SK-MEL-5 (cell line): ENCODE measurements at places on chromosomes 1 and 21. TPM values are rescaled to one million over a fixed set of nuclear protein-coding genes. Genes with fewer than 3 reads are reported as not detected.
A peak's percentile ranks its signal among the peaks of the same experiment; 100 is the strongest.

The GCSAML gene
- 0.32 and 0.43 TPM in 2 replicates for total RNA-seq

- peak; percentile 19 for DNase-seq
These were observed 1.2 kb downstream of the OR2T1 start for GRCh38 chr1:248404024-248404423.

DNA sequence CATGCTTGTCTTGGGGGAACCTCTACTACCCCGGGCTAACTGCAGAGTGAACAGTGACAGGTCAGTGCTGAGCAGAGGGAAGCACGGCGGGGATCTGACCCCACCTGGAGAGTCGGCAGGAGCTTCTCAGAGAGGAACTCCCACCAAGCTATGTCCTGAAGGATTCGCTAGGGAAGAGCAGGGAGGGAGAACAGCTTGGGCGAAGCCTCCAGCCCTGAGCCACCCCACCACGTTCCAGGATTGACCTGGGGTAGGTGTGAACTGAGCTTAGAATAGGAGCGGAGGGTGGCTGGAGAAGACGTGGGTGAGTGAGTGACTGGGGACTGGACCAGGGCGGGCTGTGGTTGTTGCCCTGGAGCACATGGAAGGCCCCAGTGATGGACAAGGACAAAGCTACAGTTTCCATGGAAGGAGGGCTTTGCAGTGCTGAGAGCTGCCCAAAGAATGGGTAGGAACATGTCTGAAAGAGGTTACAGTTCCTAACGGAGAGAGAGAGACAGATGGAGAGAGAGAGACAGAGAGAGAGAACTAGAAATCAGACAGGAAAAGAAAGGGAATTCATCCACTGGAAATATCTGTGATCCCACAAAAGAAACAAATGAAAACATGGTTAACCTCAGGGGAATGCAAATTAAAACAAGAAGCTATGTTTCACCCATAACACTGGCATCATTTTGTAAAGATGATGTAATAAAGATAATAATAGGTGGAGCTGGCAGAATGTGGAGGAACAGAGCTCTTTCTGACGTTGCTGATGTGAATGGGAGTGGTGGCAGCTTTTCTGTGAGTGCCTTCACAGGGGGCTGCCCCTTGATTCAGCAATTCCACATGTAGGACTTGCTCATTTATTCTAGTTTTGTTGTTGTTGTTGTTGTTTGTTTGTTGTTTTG lies 17.2 kb downstream of the BSND start:
- no peak for DNase-seq

DNA sequence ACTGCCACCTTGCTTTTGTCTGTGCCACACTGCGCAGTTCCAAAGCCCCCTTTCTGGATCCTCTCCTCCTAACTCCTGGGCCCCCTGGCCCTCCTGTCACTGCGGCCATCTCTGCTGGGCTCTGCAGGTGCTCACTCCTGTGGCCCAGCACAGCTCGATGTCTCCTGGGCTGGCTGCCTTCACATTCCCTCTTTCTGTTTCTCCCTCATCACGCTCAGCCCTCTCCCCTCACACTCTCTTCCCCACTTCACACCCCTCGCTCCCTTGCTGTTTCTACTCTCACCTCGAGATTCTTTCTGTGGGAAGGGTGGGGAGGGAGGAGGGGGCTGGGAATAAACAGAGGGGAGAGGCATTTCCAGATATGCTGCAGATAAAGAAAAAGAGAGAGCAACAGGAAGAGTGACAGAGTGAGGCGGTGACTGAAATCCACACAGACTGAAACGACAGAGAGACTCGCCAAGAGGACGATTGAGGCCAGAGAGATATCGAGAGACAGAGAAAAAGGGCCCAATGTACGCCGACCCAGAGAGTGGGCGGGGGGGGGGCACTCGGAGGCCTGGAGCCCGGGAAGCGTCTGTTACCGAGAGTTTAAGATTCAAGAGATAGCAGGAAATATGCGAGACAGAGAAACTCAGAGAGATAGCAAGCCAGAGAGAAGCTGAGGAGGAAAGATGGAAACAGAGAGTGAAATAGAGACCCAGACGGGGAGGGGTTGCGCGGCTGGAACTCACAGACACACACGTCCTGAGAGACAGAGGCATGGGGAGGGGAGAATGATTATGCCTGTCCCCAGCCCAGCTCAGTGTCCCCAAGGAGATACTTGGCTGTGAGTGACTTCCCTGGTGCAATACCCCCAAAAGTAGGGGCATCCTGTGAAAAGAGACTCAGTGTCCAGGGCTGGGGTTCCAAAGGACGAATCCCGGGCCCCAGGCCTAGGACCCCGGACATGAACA lies 666 bp downstream of the CSF3R start:
- DNase-seq, result no peak

- no peak for DNase-seq
These were observed 11.9 kb downstream of the WNT9A start for GRCh38 chr1:227935826-227936225.

- DNase-seq, result no peak
These were observed 24.2 kb upstream of the CACNA1E start for GRCh38 chr1:181459067-181459466.

DNA sequence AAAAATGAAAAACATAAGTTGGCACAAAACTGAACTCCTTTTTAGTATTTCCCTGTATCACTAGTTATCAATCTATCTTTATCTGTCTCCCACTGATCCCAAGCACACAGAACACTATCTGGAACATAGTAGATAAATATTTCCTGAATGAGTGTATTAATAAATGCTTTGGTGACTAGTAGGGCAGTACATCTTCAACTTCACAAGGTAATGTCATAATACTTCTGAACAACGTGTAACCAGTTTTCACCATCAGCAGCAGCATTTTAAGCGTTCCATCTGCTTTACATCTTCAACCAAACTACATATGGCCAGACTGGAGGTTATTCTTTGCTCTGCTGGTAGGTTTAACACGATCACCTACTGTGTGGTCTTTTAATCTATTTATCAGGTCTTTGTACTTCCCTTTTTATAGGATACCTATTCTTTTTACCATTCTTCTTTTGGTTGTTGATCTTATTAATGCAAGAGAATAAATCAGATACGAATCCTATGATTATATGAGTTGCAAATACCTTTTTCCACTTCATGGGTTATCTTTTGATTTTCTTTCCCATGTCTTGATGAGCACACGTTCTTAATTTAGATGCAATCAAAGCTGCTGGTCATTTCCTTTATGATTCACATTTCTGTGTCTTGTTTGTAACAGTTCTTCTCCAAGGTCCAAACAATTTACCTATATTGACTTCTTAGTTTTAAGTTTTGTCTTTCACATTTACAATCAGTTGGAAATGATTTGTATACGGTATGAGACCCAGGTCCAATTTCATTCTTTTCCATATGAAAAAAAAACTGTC lies 16.3 kb downstream of the GPBP1L1 start:
- DNase-seq, result no peak

DNA sequence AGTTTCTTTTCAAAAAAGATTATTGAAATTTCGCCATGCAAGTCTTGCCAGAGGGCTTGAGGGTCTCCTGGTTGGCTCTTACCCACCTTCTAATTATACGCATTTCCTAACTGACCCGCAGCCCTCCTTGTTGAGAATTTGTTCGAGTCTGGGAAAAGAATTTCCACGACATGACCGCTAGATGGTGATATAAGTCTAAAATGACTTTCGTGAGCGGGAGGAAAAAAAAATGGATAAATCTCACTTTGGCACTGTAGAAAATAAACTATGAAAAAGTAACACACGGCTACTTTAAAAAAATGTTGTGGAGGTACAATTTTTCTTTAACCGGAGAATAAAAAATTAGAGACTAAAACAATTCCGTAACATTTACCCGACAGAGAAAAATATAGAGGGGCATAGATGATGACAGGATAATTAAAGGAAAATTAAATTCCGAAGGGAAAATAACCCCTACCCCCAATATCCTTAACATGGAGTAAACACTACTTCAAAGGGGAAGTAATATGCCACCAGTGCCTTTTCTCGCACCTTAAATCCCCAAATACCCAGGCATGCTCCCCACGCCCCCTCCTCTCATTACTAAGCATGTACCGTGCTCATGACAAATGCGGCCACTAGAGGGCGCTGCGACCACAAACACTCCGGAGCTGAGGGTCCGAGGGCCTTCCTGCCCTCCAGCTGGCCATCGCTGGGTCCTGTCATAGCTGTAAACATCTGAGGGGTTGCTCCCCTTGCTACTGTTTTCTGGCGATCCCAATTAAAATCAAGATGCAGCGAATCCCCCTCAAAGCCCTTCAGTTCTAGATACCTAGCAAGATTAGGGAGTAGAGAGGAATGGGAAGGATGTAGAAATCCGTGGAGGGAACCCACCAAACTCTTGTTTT lies 266.9 kb downstream of the ASTN1 start:
- peak; percentile 76 for DNase-seq

DNA sequence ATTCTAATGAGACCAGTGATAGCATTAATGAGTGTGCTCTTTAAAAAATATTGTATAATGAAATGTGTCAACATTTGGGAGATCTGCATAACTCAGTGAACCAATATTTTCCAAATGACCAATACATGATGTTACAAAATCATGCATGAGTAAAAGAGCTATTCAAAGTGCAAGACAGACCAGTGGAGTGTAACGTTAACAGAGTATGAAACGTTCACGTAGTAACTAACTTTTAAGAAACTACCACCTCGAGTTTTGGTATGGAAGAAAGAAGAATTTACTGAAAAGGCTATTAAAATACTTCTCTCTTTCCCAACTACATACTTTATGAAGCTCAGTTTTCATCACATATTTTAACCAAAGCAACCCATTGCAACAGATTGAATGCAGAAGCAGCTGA lies 9.6 kb upstream of the SLC6A9 start:
- DNase-seq, result no peak

DNA sequence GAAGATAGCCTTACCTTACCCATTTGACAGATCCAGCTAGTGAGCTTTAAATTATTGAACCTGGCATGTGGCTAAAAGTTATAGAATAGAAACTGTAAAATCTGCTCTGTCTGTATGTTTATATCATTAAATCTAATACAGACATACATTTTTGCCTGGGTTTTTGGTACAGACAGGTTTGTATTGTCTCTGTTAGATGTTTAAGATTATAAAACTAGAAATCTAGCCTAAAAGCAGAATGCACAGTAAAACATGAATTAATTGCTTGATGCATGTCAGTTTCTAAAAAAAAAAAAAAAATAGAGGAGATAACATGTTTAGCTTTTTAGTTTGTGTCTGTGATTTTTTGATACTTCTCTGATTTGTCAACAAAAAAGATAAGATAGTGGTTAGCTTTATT lies 477.6 kb upstream of the LRRC7 start:
- no peak for DNase-seq

DNA sequence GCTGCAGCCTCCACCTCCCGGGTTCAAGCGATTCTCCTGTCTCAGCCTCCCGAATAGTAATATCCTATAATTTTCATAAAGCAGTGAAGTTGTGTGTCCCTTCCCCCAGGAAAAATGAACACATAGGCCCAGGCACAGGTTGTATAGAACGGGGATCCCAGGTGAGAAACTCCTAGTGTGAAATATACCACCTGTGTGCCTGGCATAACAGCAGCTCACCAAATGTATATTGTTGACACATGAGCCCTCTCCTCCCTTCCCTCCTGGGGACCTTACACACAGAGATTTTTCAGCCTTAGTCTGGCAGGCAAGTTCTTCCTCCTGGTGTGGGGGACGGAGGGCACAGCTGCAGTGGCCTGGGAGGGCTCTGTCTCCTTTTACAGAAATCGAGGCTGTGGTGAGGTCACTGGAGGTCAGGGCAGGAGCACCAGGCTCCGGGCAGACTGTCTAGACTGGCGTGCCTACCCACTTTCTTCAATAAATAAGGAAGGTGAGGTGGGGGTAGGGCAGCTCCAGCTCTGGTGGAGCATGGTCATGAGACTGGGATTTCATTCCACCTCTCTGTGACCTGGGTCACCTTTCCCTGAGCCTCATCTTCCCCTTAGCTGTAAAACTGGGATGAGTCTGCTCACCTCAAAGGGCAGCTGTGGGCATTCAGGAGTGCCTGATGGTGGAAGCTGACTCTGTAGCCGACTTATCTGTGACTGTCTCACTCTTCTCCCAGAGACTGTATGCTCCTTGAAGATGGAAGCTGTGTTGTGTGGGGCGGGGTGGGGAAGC lies 14.3 kb downstream of the RCC1 start:
- DNase-seq, result no peak

- peak; percentile 32 for DNase-seq
These were observed 80.0 kb downstream of the NDUFS5 start for GRCh38 chr1:39105841-39106765.

GRCh38 chr1:177566495-177566894 lies 395.7 kb downstream of the BRINP2 start:
- DNase-seq, result no peak

GRCh38 chr1:76023669-76024435 lies 50.7 kb upstream of the ST6GALNAC3 start:
- no peak for DNase-seq

DNA sequence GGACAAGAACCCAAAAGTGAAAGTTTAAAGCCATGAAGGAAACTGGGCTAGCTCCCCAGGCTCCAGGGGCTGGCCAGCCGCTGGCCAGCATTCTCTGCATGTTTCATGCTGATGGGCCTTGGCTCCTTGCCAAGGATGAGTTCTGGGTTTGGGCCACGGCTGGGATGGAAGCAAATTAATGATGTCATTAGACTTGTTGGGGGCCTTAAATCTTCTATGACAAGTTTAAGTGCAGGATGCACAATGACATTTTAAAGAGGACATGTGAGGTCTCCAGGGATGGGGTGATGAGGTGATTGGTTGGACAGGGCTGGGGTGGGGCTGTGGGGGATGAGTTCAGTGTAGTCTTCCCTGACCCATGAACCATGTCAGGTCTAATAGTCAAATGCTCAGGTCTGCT lies 199.6 kb downstream of the TRABD2B start:
- DNase-seq, result no peak

DNA sequence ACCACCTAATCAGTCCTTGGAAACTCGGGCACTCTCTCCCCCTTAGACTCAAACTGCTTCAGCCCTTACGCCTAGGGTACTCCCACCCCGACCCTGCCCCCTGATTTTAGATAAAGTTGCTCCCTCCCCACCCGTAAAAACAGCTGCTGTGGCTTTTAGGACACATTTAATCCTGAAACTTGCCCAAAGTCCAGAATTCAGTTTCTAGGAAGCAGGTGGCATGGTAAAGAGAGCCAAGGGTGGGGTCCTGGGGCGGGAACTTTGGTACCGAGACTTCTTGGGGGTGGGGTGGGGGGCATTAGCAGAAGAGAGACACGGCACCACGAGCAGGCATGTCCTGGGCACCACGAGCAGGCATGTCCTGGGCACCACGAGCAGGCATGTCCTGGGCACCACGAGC lies 52.4 kb downstream of the CASZ1 start:
- no peak for DNase-seq

The OVAAL gene
- 23.6 and 25.8 TPM in 2 replicates for total RNA-seq

The OXCT2 gene
- 0.24 and 0.26 TPM in 2 replicates for total RNA-seq

The MYOG gene
- not detected in 2 replicates for total RNA-seq

The MROH9 gene
- total RNA-seq, result not detected in 2 replicates

The PTGFRN gene
- total RNA-seq, result 28.4 and 36.3 TPM in 2 replicates

GRCh38 chr1:51570063-51570710 lies 46.7 kb upstream of the OSBPL9 start:
- no peak for DNase-seq

The KCNK1 gene
- total RNA-seq, result 0.45 TPM in 1 of 2 replicates, not detected in the other
